ENCODE measurements at places on chromosomes 5 and 9.

DNA sequence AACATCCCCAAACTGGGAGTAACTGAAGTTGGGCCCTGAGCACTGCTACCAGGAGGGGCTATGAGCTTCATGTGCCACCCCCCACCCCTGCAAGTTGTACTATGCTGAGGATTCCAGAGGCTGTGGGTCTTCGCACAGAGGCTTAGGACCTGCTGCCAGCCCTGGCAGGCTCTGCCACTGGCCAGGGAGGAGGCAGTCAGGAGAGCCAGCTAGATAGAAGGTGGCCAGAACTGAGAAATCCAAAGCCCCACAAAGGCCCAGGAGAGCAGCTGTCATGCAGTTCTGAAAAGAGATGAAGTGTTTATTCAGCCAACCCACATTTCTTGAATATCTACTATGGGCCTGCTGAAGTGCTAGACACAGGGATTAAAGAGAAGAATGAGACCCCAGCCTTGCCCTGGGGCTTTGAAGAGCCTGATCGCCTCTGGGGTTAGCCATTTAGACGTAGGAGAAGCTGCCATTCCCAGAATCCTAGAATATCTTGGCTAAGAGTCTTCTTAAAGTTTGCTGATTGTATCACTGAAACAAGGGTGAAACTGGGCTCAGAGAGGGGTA lies 1.4 kb downstream of the ALAD start:
- no peaks in the 10 kb centered on the region for H3K27me3 ChIP-seq
- peaks cover 18% of the 10 kb centered on the region for H3K4me1 ChIP-seq
- H3K4me3 ChIP-seq: no peak overlapping the region
- DNase-seq: peak; percentile 38
- H3K27ac ChIP-seq: peak overlapping the region; percentile 48

- no peaks in the 10 kb centered on the region for H3K27me3 ChIP-seq
- no peak for DNase-seq
- no peak overlapping the region for H3K27ac ChIP-seq
- H3K4me3 ChIP-seq: no peak overlapping the region
Measured at GRCh38 chr9:120873512-120873911, 3.5 kb downstream of the PHF19 start.

DNA sequence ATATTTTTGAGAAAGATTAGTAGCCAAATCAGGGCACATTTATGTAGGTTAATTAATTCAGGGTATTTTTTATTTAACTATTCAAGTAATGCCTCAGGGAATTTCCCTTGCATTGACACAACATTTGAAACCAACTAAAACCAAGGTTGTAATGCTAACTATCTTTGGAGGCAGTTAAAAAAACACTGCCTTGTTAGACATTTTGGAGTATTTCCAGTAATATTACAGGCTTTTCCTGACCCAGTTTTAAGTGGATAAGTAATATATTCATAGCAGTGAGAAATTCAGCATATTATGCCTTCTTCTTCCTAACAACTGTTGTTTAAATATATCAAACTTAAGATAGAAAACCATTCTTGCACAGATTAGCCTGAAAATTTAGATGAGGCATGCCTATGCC lies 175.1 kb downstream of the TMC1 start:
- DNase-seq: no peak
- H3K4me1 ChIP-seq: no peaks in the 10 kb centered on the region
- H3K27me3 ChIP-seq: no peaks in the 10 kb centered on the region
- no peaks in the 10 kb centered on the region for H3K36me3 ChIP-seq

DNA sequence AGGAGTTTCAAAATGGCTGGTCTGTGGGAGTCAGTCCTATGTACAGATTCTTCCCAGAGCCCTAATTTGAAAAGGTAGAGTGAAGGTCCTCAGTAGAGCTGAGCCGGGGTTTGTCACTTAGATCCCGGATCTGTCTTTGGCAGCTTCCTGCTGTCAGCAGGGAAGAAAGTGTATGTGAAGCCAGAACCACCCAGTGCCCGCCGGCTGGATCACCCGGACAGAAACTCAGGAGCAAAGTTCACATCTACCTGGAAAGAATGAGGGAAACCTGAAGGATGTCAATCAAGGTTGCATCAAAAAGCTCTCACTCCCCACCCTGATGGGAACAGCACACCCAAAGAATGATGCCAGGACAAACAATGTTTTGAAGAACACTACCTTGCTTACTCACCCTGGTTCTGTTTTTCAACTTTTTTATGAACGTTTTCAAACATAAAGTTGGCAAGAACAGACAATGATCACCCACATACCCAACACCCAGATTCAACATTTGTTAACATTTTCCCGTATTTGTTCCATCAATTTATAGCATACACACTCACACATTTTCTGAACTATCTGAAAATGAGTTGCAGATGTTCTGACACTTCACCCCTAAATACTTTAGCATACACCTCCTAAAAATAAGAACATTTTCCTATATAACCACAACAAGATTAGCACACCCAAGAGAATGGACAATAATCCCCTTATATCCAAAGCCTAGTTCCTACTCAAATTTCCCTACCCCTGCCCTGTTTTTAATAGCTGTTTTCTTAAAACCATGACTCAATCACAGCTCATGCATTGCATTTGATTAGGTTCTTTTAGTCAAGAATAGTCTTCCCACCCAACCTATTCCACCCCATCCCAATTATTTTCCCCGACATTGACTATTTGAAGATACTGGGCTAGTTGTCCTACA lies 133.9 kb downstream of the LHFPL2 start:
- no peak overlapping the region for H3K27ac ChIP-seq
- no peaks in the 10 kb centered on the region for H3K36me3 ChIP-seq
- DNase-seq: no peak

DNA sequence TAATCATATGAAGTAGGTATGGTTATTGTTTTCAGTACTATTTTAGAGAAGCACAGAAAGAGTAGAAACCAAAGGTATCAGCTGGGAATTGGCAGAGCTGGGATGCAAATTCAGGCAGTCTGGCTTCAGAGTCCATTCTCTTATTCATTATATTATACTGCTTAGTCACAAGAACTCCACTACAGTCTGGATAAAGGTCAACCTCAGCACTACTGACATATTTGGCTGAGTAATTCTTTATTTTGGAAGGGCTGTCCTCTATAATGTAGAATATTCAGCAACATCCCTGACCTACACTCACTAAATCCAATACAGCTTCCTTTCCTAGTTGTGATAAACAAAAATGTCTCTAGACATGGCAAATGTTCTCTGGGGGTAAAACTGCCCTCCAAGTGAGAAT lies 37.6 kb downstream of the PTGER4 start:
- H3K27me3 ChIP-seq: no peaks in the 10 kb centered on the region
- H3K27ac ChIP-seq: no peak overlapping the region
- no peak for DNase-seq
- no peak overlapping the region for H3K4me3 ChIP-seq
- H3K4me1 ChIP-seq: no peaks in the 10 kb centered on the region

All from lung (tissue), 17 donors.